Retinal pigment epithelial cell (primary cell): ENCODE measurements at places on chromosomes 1 and 21.

- no peak for DNase-seq
Measured at GRCh38 chr1:240909701-240910457, 297.9 kb upstream of the GREM2 start.

- DNase-seq, result no peak
Measured at GRCh38 chr1:201648066-201648906, 109.4 kb downstream of the NAV1 start.

DNA sequence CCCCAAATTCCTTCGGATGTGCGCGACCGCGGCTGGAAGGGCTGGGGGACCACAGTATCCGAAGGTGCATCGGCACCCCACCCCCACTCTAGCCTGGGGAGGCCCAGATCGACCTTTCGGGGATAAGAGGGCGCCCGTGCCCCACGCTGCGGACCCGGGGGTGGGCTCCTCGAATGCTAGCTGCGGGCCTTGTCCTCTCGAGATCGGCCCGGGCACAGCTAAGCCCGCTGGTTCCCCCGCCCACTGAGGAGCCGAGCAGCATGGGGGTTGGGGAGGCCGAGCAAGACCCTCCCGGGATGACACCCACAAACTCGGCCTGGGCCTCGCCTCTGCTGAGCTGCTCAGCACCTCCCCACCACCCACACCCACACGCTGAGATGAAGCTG is 653 bp upstream of the IFFO2 start:
- DNase-seq, result no peak

- DNase-seq, result no peak
Measured at GRCh38 chr1:204520834-204521709, 4.9 kb downstream of the MDM4 start.

DNA sequence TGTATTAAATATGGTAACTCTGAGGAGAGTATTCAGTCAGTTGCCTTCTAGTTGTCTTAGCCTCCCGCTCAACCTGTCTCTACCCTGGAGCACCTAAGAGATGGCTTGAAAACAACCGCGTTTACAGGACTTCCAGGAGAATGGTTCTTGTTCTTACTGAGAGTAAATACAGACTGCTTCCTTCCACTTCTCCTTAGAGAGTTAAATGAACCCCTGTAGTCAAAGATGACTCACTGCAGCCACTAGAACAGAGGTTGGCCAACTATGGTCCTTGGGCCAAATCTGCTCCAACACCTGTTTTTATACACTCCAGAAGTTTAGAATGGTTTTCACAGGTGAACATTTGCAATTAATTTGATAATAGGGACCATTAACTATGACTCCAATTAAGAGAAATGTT is 60.1 kb upstream of the ASB17 start:
- DNase-seq, result no peak

- no peak for DNase-seq
Measured at GRCh38 chr1:205065666-205066065, 18.6 kb downstream of the TMEM81 start.

- DNase-seq, result no peak
Measured at GRCh38 chr1:230194525-230194924, 127.5 kb downstream of the GALNT2 start.

GRCh38 chr1:46413596-46413985 is 19.5 kb downstream of the FAAH start:
- no peak for DNase-seq

DNA sequence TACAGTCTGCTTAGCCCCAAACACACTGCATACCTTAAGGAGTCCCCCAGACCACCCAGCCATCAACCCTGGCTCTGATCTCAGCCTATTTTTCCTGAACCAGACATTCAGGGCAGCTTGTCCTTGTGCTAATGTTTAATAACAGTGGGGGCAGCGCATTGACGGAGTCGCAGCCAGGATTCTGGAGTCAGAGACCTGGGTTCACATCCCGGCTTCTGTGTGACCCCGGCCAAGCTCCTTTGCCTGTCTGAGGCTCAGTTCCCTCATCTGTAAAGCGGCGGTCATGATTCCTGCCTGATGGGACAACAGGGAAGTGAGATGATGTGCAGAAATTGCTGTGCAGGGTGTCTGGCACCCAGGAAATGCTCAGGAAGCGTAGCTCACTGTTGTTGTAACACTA is 63.1 kb downstream of the MATN1 start:
- no peak for DNase-seq

GRCh38 chr1:69284508-69284907 is 283.2 kb upstream of the LRRC7 start:
- DNase-seq, result no peak

DNA sequence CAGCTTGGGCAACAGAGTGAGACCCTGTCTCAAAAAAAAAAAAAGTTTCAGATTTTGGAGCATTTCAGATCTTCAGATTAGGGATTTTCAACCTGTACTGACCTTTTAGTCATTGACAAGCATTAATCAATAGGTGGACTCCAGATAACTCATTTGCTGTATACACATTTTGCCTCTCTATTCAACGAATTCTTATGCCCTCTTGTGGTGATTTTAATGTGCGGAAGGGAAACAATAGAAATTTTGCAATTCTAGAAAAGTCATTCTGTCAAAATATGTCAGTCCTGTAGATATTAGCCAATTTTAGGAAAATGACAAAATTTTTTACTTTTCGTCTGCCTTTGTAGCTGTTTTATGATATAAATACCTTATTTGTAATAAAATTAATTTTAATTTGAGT is 11.6 kb upstream of the OR2G2 start:
- no peak for DNase-seq

GRCh38 chr1:43830802-43831201 is 102.8 kb upstream of the ARTN start:
- no peak for DNase-seq

GRCh38 chr1:35588197-35588910 is 15.2 kb downstream of the TFAP2E start:
- DNase-seq, result no peak

DNA sequence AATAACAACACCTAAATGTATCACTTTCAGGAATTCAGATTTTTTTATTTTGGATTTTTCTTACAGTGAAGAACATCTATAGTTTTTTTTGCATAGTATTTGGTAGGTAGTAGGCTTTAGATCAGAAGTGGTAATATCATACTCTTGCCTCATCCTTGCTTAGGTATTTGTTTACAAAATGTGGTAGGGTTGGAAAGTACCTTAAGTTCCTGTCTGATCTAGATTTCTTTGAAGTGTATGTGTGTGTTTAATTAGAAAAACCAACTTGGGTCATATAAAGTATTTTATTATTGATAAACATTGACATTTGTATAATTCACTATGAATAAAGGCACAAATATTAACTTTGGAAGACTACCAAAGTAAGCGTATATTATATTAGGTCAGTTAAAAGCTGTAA is 85.3 kb upstream of the GPR88 start:
- no peak for DNase-seq
